ENCODE measurements at places on chromosomes 2 and 18.

- DNase-seq: no peak
Measured at GRCh38 chr2:173033084-173033483, 42.6 kb upstream of the MAP3K20 start.

DNA sequence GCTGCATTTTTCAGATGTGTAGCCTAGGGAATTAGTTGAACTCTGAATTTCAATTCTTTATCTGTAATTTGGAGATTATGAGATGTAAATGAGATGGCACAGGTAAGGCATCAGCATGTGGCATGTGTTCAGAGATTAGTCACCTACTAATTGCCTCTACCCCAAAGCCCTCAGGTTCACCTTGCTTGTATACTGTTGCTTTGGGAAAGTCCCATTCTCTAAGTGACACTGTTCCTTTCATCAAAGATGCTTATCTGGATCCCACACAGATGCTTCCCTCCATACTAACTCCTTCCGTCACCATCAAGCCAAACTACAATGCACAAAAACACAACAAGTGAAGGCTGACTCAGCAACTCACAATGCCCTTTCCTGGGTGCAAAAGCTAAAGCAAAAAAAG is 143.7 kb downstream of the LRATD1 start:
- no peak for DNase-seq

- peak; percentile 52 for DNase-seq
Measured at GRCh38 chr2:26561918-26562810, 79.0 kb downstream of the CIB4 start.

DNA sequence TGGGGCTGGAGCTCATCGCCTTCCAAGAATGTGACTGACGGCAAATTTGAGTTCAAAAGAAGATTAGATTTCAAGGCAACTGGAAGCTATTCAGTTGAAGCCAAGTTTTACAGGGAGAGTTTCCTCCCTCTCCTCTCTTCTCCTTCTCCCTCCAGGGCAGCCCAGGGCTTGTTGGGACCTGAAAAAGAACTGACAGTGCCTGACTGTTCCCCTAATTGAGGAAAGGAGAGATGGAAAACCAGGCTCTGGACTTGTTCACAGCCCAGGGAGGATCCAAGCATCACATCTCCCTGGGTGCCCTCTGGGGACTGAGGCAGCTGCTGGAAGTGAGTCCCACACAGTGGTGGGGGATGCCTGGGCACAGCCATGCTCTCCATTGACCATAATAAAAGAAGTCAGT is 88.1 kb downstream of the THNSL2 start:
- DNase-seq: no peak

- peak; percentile 32 for DNase-seq
Measured at GRCh38 chr18:37721544-37722522, 156.2 kb upstream of the CELF4 start.

- DNase-seq: no peak
Measured at GRCh38 chr18:2172881-2173280, 398.4 kb downstream of the METTL4 start.

GRCh38 chr18:38358805-38359657 is 793.4 kb upstream of the CELF4 start:
- no peak for DNase-seq

DNA sequence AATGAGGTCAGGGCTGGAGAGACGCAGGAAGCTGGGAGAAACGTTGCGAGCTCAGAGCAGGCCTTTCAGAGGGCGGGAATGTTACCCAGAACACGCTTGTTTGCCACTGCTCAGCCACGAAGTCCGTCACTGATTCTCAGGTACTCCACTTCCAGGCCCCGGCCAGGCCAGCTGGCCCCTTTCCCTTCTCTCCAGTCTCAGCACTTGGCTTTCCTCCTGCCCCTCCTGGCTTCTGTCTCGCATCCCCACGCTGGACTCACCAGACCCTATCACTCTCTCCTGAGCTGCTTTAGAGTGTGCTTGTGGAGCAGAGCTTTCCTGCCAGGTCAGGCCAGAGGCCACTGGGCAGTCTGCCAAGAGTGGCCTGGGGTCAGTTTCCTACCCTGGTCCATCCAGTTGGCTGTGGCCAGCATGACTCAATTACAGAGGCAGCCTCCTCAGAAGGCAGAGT is 151.4 kb downstream of the TWIST2 start:
- DNase-seq: peak; percentile 13

All from cardiac fibroblast (primary cell).